ENCODE measurements at places on chromosomes 1 and 21.

- peak; percentile 64 for DNase-seq
Measured at GRCh38 chr1:224205438-224205840, 22.4 kb downstream of the DEGS1 start.

GRCh38 chr1:230276401-230276800 is 149.7 kb downstream of the PGBD5 start:
- DNase-seq: no peak

DNA sequence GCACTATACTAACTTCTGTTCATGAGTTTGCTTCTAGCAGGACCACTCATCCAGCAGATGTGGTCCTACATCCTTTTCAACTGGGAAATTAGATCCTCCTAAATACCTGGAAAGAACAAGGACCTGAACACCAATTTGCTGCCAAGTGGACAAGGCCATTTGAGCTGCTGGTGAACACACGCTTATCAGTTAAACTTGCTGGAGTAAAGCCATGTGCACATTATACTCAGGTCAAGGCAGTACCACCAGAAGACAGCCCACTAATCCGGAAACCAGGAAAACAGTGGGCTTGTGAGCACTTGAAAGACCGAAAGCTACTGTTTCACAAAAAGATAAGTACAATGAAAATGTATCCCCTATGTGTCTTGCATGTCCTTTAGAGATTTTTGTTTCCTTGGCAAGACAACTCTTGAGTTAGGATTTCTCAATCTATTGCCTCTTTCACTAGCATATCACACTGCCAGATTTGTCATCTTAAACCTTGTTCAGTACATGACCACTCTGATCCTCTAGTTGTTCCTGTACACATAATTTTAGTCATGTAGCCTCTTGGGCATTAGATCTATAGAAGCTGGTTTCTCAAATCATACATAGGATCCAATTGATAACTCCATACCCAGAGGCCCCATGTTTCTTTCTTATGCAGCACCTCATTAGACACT is 4.5 kb upstream of the REN start:
- DNase-seq: no peak

DNA sequence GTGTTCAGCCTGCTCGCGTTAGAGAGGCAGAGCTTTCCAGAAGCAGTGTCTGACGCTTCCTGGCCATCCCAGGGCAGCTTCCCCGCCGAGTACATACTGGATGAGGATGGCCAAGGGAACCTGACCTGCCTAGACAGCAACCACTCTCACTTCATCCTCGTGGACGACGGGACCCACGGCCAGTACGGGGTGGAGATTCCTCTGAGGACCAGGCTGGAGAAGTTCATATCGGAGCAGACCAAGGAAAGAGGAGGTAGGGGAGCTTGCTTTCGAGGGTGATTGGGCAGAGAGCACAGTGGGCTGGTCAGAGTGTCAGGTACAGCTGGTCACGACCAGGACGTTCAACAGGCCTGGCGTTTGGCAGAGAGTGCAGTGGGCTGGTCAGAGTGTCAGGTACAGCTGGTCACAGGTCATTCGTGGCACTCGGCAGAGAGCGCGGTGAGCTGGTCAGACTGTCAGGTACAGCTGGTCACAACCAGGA is 22.4 kb downstream of the TRPM2 start:
- DNase-seq: no peak

GRCh38 chr1:247281001-247281574 is 25.2 kb downstream of the VN1R5 start:
- DNase-seq: no peak

DNA sequence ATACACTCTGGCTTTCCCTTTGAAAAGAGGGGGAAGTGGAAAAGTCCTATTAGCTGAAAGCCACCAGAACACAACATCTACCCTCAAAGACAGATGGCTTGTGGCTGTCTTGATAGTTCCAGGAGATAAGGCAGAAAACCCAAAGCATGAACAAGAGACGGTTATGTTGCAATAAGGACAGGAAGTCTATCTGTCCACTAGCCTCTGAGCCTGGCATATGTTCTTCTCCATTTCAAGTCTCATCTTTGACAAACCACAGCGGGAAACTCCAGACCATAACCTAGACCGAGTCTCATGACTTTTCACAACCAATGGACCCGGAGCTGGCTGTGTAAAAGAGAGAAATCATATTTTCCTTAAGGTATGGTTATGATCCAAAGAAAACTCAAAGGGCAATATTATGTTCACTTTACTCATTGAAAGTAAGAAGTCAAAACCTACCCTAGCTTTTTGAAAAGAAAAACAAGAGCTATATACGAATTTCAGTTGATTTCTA is 33.8 kb downstream of the DUSP10 start:
- peak; percentile 85 for DNase-seq

- DNase-seq: no peak
Measured at GRCh38 chr1:200301152-200301551, 108.7 kb downstream of the ZNF281 start.

- DNase-seq: no peak
Measured at GRCh38 chr1:165257969-165258459, 98.5 kb downstream of the LMX1A start.

GRCh38 chr1:162627662-162628296 is 4.5 kb upstream of the DDR2 start:
- DNase-seq: no peak

DNA sequence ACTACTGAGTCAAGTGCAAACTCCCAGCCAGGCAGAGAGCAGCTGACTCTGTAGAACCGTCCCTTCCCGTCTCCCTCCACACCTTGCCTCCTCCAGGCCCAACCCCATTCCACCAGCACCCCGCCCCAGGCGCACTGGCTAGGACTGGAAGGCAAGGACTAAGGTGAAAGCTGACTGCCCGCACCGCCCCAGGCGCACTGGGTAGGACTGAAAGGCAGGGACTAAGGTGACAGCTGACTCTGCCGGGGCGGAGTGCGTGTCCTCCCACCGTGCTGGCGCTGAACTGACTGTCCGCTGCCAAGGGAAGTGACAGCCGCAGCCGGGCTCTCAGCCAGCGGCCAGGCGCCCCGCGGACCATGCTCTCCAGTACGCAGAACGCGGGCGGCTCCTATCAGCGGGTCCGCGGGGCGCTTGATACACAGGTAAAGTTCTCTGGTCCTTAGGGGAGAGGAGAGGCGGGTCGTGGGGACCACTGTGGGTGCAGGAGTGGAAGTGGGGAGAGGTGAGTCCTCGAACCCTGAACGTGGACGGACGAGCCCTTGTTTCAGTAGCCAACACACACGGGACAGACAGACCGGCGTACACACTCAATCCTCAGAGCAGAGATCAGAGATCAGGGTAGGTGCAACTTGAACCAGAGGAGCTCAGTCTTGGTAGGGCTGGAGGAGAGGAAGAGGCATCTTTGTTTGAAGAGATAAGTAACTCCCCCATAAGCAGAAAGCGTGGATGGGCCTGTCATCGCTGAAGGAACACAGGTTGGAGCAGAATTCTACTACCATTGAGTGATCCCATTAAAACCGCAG is 58.0 kb downstream of the RBM11 start:
- DNase-seq: no peak

DNA sequence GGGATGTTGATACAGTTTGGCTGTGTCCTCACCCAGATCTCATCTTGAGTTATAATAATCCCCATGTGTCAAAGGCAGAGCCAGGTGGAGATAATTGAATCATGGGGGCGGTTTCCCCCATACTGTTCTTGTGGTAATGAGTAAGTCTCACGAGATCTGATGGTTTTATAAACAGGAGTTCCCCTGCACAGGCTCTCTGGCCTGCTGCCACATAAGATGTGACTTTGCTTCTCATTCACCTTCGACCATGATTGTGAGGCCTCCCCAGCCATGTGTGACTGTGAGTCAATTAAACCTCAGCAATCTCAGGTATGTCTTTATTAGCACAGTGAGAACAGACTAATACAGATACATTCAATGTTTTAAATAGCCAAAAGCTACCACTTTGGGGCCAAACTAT is 41.1 kb downstream of the SLC35F3 start:
- DNase-seq: no peak

DNA sequence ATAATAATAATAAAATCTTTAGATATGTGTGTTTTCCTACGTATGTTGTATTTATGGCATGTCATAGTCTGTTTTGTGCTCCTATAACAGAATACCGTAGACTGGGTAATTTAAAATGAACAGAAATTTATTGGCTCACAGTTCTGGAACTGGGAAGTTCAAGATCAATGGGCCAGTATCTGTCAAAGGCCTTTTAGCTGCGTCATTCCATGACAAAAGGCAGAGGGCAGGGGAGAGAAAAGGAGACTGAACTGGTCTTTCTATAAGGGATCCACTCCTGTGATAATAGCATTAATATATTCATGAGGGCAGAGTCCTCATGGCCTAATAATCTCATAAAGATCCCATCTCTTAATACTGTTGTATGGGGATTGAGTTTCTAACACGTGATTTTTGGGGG is 7.1 kb upstream of the SFT2D2 start:
- no peak for DNase-seq

- no peak for DNase-seq
Measured at GRCh38 chr1:23875382-23875781, 7.3 kb upstream of the FUCA1 start.

GRCh38 chr1:209876078-209876800 is 48.5 kb downstream of the UTP25 start:
- DNase-seq: no peak

- DNase-seq: no peak
Measured at GRCh38 chr1:42793824-42794223, 9.0 kb downstream of the TMEM269 start.

DNA sequence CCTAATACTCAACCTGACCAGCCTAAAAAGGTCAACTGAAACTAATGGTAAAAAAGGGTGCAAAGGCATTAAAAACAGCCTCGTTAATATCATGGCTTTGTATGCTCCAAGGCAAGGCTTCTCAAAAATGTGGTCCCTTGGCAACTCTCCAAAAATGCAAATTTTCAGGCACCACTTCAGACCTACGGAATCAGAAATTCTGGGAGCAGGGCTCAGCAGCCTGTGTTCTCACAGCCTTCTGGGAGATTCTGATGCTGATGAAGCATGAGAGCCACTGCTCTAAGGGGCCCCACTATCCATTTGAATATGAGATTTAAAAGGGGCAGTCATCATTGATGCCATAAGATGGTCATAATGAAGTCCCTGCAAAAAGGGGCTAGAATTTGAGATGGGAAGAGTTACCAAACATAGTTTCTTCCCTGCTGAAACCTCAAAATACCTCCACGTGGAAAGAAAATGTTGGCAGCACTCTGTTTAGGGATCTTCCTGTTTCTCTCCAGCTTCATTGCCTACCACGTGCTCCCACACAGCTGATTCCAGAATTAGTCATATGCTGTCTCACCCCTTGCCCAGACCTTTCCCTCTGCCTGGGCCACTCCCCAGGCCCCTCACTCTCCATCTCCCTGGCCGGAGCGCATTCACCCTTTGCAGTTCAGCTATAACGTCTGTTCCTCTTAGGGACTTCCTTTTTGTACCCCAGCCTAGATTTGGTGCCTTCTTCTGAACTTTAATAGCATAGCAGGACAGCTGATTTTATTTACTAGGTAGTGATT is 46.7 kb downstream of the PHC2 start:
- DNase-seq: no peak

DNA sequence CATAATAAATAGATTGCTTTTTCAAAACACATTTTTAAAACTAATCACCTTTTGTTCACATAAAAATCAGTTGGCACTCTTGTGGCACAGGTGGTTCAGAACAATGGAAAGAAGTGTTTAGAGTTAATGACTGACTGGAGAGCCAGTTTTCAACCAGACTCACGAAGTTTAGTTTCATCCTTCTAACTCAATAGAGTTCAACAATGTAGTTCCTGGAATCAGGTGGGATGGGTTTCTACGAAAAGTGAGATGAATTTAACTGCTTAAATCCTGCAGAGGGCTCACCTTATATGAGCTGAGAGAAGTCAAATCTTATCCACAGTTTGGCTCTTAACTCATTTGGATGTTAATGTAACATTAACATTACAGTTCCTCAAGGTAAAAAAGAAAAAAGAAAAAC is 116.5 kb downstream of the SMYD2 start:
- DNase-seq: no peak

DNA sequence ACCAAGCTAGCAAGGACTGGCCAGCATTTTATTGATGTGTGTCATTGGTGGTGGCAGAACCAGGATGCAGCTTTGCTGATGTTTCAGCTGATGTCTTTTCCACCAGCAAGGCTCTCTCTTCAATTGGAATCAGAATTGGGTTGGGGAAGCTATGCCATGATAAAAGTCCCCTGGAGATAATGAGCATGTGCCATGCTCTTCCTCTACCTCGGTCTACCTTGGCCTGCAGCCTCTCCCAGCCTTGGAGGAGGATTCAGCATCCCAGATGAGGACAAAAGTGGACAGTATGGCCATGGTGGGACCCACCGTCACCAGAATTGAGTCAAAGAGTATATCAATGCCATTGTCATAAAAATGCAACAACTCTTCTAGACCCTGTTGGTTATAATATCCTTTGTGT is 8.6 kb downstream of the AVPR1B start:
- DNase-seq: no peak

DNA sequence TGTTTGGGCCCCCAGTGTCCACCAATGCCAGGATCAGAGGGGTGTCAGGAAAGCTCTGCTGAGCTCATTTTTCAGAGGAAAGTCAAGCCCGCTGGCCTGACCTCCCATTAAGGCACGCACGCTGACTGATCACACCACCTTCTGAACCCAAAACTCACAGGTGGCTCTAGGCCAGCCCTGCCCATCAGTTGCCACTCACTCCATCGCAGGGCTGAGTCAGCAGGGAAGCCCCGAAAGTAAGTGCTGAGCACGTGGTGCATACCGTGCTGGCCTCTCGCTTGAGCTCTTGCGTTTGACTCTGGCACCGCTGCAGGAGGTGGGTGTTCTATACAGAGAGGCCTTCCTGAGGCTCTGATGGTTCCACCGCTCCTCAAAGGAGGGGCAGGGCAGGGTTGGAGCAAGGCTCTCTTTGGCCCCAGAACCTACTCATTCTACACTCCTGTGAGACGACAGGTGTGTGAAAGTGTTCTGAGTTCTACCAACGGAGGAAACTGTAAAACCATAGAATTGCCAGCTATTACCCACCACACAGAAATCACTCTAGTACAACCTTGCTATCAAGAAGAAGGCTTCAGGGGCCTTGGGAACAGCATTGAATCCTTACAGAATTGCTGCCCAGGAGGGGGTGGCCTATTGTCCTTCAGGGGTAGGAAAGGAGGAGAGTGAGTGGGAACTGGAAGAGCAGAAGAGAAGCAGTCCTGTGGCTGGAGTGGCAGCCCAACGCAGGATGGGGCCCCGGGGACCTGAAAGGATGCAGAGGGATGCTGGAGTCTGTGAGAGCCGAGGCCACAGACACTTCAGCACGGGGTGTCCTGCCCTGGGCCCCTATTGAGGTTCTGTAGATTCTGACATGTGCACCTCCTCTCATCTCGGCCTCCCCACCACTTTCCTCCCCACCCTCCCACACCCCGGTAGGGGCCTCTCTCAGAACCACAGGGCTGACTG is 214.7 kb upstream of the EDN2 start:
- peak; percentile 66 for DNase-seq
